ENCODE measurements at places on chromosomes 2 and 18.

DNA sequence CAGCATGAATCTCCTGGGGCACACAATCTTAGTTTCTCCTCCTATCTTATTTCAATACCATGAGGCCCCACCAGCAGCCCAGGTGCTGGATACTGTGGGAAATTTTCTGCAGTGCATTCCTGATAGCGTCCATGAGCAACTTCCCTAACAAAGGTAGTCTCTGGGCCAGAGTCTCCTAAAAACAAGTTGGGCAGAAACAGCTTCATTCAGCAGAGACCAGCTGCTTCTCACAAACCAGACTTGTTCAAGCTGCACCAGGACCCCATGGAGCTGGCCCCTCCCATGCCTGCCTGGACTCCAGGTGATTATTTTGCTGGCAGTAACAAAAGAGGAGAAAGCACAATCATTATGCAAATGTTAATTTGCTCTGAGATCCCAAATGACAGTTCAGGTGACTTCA, 31.4 kb downstream of the MYO5B start:
- DNase-seq: no peak

GRCh38 chr2:145751155-145751554, 1231.2 kb upstream of the ZEB2 start:
- DNase-seq: no peak

- no peak for DNase-seq
Measured at GRCh38 chr2:27245626-27246025, 17.2 kb downstream of the SLC30A3 start.

- DNase-seq: peak; percentile 15
Measured at GRCh38 chr2:109126501-109126860, 2.5 kb upstream of the SH3RF3 start.

DNA sequence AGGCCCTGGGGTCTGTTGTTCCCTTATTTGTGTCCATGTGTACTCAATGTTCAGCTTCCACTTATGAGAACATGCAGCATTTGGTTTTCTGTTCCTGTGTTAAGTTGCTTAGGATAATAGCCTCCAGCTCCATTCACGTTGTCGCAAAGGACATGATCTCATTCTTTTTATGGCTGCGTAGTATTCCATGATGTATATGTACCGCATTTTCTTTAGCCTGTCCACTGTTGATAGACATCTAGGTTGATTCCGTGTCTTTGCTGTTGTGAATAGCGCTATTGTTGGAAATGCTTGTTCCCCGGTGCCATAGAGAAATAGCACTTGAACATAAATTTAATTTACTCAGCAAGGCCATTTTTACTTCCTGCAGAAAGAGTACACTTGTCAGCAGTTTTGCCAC, 51.3 kb upstream of the EPAS1 start:
- DNase-seq: no peak

DNA sequence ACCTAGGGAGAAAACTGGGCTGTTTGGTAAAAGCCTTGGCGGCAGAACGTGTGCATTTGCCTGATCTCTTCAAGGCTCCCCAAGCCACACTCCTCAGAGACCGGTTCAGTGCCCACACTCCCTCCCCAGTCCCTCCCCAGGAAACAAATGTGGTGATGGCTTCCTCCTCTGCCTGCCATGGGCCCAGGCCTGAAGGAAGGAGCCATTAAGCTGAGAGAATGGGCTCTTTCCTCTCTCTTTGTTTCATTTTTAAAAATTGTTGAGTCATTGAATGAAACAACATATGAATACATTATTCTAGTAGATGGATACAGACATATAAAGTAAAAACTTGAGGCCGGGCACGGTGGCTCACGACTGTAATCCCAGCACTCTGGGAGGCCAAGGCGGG, 50.6 kb upstream of the YWHAQ start:
- no peak for DNase-seq

DNA sequence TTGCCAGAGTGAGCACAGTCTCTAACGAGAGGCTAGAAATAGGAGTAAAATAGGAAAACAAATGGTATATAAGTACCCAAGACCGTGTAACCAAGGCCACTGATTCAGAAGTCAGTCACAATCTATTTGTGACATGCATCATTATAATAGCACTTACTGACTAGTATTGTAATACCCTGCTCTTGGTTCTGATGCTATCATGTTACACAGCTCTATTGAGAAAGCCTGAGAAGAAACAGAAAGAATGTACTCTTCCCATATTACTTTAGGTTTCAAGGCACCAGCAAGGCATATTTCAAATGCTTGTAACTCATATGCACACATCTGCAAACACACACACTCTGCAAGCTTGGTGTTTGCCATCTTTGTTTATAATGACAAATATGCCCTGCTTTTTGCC, 746.4 kb downstream of the SLC4A3 start:
- no peak for DNase-seq

- peak; percentile 27 for DNase-seq
Measured at GRCh38 chr2:234950730-234951663, 820 bp upstream of the SH3BP4 start.

- DNase-seq: no peak
Measured at GRCh38 chr2:241412144-241412543, 56.1 kb downstream of the FARP2 start.

DNA sequence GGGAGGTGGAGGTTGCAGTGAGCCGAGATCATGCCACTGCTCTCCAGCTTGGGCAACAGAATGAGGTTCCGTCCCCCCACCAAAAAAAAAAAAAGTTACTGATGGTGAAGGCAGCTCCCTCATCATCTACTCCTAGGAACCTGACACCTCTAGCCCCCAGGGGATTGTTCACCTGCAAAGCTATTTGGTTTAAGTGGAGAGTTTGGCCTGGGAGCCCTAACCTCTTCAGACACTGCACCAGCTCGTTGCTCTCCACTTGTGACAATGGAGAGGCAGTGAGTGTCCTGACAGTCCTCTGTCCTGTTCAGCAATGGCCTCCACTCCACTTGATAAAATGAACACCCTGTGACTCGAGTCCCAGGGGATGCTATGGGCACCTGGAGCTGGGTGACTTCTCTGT, 43.5 kb downstream of the ATP6V1C2 start:
- no peak for DNase-seq

GRCh38 chr2:72757177-72757775, 68.6 kb downstream of the EXOC6B start:
- no peak for DNase-seq

- DNase-seq: no peak
Measured at GRCh38 chr2:147660680-147661079, 184.1 kb upstream of the ACVR2A start.

DNA sequence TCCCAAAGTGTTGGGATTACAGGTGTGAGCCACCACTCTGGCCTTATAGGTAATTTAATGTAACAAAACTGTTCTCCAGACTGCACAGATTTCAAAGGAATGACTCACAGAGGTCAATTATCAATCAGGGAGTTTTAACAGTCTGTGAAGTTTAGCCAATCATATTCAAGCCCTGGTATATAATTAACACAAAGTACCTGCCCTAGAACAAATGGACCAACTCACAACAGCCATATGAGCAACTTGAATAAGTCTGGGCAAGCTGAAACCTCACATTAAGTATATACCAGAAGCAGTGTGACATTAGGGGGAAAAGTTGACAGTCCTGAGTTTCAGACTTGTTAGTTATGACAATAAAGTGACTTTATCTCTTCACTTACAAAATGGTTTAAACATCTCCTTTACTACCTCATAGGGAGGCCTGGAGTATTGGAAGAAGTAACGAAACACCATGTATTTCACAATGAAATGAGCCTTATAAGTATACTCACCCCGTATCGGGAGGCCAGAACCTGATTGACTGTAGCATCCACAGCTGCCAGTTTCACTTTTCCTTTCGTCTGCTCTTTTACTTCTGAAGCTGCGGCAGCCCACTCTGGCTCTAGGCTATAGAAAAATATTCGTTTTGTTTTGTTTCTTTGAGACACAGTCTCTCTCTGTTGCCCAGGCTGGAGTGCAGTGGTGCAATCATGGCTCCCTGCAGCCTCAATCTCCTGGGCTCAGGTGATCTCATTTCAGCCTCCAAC, 22.2 kb downstream of the PDIA6 start:
- DNase-seq: no peak

DNA sequence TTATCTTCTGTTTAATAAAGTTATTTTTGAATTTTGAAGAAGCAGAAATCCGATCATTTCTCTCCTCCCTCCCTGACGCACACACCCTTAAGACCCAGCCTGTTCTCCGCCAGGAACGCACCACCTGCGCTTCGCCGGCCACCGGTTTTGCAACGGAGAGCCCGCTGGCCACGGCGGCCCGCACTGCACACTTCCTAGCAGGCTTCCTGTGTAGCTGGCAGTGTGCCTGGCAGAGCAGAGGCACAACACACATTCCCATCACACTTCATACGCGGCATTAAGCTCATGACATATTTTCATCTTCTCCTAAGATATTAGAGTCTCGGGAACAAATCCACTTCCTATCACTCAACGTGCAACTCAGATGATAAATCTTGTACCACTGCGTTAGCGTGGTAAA, 148.0 kb downstream of the HDAC4 start:
- DNase-seq: no peak

DNA sequence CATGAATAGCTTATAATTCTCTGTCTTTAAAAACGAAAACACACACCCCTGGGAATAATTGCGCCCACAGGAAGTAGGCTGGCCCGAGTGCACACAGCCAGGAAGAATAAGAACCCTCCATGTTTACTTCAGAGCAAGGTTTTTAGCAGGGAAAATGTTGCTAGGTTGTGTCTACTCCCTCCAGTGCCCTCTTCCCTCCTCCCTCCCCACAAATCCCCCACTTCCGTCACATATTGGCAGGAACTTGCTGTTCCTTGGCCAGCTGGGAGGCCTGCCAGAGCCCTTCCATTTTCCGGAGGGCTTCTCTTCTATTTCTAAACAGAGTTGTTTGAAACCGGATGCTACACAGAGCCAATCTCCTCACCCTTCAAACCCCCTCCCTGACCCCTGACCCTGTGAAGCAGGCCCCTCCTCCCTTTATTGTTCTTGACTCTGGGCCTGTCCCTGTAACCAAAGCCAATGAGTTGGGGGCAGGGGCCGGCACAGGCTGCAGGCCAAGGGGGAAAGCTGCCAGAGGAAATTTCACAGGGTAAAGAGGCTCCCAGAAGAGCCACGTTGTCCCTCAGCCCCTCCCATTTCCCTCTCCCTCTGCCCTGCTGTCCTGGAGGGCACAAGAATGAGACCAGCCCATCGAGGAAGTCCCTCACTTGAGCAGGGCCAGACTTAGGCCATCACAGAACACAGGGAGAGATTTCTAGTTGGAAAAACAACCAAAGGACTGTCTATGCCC, 49.8 kb upstream of the LGALSL start:
- no peak for DNase-seq

- DNase-seq: peak; percentile 50
Measured at GRCh38 chr2:151976945-151977353, 121.9 kb downstream of the CACNB4 start.

DNA sequence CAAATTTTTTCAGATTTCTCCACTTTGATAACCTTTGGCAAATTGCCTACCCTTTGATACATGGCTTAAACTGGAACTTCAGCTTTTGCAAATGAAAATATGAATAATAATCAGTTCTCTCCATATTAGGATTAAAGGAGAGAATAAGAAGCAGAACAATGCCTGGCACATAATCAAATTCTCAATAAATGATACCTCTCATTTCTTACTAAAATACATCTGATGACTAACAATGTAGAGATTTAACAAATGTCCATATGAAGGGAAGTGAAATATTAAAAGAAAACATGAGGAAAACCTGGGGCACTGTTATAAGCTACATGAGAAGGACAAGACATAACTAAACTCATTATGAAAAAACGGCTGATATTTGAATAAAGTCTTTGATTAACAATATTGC, 1103.6 kb downstream of the LRP1B start:
- DNase-seq: no peak

GRCh38 chr2:37389989-37390765, 45.7 kb downstream of the QPCT start:
- DNase-seq: peak; percentile 68

GRCh38 chr2:62506421-62506750, 391 bp upstream of the TMEM17 start:
- DNase-seq: no peak

DNA sequence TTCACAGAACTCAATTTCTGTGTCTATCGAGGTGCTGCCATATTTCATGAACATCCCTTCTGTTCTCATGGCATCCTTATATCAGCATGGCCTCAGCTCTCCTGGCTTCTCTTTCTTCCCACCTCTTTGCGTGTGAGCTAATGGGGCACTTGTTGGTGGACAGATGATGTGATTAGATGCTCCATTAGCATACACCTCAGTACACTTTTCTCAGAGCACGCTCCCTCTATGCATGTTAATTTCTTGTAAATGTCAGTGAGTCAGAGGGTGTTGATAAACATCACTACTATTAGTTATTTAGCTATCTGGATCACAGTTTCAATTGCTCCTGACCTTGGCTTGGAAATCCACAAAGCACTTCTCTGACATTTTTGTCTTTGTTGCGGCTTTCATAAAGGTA, 159.4 kb downstream of the CD8B2 start:
- no peak for DNase-seq

GRCh38 chr18:76581261-76581660, 86.2 kb upstream of the ZNF516 start:
- DNase-seq: no peak

DNA sequence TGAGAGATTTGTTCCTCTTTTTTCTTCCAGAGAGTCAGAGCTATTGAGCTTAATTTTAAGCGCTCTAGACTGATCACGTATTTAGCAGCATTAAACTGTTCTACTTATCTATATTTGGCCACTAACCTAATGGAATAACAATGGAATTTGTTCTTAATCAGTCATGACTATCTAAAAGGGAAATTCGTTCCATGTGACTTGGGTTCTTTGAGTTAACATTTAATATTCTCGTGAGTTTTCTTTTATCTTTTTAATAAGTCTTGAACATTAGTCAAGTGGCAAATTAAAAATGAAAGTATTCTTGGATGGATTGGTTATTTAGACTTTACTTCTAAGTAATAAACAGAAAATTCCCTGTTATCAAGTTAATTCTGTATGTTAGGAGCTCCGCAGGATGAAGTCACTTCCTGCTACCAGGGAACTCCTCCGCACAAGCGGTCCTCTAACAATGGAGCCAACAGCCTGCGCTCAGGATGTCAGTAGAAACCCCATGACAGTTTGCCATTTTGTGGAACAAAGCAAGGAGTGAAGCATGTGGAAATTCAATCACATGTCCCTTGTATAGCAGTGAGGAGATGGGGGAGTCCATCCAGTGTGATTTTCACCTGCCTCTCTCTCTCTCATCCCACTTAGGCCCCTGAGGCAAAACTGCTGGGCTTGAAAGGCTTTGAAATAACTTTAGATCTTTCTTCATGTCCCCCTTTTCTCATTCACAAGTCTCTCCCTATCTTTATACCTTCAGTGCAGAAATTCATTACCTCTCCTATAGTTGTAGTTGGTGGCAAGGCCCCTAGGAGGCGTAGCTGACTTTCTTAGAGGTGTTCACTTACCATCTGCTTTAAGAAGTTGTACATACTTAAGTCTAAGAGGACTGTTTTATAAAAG, 138.1 kb downstream of the WDR7 start:
- DNase-seq: peak; percentile 54

DNA sequence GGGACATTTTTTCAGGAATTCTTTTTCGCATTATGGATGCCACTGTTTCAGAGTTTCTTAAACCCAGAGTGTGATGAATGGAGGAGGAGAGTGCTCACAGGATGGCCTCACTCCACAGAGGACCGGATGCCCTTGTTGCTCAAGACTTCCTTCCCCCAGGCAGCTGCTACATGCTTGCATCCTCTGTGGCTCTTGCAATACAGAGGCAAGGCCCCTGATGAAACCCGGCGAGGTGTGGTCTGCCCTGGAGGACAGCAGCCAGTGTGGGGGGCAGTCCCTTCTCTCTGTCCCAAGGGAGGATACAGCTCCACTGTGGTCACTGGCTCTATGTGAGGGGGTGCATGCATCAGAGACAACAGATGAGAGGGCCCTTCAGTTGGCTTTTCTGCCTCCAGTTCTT, 109.6 kb downstream of the SH3RF3 start:
- DNase-seq: no peak

GRCh38 chr18:74819433-74820059, 221.9 kb downstream of the ZNF407 start:
- DNase-seq: no peak

All from activated T-cell treated with anti-CD3 and anti-CD28 coated beads, Interleukin-2, amount 50 U/mL, for 48 hours (primary cell).